Stimulated activated CD8-positive, alpha-beta memory T cell treated with anti-CD3 and anti-CD28 coated beads, Interleukin-15, amount 100 ng/mL, for 24 hours (primary cell): ENCODE measurements at places on chromosomes 1 and 21.

DNA sequence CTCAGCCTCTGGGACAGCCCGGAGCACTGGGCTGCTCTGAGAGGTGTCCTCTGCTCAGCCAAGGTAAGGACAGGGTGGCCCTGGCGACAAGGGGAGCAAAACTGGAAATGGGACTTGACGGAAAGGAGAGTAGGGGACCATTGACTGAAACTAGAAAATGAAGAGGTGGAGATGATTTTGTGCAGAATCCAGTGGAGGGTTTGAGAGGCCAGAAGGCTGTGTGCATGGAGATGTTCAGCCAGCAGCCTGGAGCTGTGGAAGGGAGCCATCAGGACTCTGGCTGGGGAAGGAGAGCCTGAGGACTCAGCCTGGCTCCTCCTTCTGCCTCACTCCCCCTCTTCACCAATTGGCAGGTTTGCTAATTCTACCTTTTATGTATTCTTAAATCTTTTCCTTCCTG, 114.2 kb downstream of the EDEM3 start:
- no peak for DNase-seq

GRCh38 chr1:61459345-61459744, 265.6 kb downstream of the TM2D1 start:
- no peak for DNase-seq

GRCh38 chr1:9746651-9747050, 77.1 kb downstream of the CLSTN1 start:
- DNase-seq = no peak

GRCh38 chr1:117166076-117166475, 44.5 kb upstream of the TRIM45 start:
- no peak for DNase-seq

- DNase-seq = no peak
Observed at GRCh38 chr1:212311836-212312497, 26.8 kb downstream of the PPP2R5A start.

DNA sequence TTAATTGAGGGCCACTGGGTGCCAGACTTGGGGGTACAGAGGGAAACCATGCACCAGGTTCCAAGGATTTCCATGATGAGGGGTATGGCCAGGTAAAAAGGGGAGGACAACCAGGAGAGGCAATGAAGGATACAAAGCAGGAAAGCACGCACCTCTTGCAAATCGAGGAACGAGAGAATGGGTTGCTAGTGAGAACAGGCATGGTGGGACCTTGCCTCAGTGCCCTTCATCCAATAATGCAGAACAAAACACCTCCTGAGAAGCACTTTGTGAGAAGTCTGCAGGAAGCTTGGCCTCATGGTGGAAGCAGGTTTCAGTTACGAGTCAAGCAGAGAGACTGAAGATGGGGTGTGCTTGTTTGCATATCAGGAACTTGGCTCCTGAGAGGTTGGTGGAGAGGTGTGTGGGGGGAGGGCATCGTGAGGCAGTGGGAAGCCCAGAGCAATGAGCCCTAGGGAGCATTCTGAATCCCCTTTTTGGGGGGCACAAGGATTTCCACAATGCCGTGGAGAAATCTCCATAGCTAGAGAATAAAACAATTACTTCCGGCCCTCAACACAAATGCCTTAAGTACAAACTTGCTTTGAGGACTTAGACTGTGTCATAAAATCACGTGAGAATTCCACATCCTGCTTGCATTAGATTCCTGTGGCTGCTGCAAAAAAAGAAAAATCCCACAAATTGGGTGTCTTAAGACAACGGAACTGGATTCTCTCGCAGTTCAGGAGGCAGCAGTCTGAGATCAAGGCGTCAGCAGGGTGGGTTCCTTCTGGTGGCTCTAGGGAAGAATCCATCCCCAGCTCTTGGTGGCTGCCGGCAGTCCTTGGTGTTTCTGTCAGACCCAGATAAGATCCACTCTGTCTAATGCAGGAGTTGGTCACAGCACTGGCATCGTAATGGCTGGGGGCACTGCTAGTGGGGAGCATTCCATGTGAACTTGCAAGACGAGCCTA, 54.9 kb upstream of the BACE2 start:
- no peak for DNase-seq

DNA sequence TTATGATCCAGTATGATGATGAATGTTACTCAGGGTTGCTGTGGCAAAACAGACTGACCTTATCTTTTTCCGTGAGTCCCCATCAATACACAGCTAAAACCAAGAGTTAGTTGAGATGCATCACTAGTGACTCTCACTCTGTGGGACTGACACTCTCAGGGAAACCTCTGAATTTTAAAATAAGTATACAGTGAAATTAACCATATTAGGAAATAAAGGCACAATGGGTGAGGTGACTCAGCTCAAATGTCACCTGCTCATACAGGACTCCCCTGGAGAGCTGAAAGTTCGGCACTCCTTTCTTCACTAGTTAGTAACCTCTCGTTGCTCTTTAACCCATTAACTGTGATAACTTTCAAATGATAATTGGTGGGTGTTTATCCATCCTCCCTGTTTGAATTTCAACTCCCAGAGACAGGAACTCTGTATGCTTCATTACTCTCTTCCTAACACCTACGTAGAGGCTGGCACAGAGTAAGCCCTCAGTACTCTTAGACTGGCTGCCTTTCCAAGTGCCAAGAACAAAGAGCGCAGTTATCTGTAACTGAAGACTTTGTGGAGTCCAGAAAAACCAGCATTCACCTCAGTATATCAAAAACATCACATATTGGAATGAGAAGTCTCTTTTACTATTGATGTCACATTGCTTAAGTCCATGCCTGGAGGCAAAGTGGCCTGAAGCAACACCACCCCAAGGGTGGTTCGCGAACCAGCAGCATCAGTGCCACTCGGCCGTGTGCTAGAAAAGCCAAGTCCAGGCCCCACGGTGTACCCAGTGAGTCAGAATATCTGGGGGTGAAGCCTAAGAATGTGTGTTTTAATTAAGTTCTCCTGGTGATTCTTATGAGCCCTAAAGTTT, 91.1 kb downstream of the NIBAN1 start:
- no peak for DNase-seq

DNA sequence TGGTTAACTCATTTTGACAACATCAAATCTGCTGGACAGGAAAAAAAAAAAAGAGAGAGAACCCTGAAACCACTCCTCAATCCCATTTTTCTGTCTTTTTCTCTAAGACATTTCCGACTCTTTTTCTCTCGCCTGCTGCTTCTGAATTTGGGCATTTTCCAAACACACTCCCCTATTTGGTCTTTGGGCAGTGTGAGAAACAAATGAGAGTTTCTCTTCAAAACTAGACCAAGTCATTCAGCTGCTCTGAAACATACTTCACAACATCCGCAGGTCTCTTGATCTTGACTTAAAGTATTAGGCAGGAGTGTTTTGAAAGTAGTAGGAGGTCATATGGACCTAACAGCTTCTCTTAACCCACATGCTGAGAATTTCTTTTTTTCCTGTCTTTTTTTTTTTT, 364.8 kb upstream of the ESRRG start:
- no peak for DNase-seq

DNA sequence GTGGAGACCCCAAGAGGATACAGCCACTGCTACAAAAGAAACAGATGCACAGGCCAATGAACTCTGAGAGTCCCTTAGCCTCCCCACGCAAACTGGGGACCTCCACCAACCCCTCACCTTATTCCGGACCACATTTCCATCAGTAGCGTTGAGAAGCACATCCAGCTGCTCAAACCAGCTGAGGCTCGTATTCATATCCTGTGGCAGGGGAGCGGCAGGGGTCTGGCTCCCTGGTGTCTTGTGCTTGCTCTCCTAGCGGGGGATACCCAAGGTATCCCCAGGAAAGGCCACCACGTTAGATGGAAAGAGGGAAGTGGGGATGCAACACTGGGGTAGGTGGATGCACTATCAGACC, 481 bp downstream of the CCDC163 start:
- no peak for DNase-seq

DNA sequence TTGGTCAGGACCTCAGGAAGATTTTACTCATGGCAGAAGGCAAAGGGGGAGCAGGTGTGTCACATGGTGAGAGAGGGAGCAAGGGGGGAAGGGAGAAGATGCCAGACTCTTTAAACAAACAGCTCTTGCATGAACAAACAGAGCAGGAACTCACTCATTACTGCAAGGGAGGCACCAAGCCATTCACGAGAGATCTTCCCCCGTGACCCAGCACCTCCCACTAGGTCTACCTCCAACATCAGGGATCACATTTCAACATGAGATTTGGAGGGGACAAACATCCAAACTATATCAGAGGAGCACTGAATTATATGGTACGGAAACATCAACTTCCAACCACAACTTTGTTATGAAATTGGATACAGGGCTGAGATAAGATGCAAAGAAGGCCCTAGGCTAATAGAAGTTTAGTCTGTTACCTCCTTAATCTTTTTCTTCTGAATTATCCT, 164.9 kb downstream of the ST6GALNAC3 start:
- DNase-seq = no peak

DNA sequence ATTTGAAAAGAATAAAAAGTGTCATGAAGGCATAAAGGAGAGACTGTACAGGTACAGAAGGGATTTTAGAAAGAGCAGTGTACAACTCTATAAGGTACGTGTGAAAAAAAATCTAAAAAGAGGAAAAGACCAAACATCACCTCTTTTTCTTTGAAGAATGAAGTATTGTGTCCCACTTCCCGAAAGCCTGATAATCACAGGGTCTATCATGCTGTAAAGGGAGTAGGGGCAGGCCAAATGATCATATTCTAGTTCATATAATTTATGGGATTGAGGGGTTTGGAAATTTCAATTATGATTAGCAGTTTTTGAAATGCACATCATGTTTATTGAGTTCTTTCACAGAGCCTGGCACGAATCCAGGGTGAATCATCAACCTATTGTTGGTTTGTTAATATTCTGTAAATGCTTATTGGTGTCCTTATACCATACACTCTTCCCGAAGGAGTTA, 910 bp upstream of the RERE start:
- DNase-seq = no peak

DNA sequence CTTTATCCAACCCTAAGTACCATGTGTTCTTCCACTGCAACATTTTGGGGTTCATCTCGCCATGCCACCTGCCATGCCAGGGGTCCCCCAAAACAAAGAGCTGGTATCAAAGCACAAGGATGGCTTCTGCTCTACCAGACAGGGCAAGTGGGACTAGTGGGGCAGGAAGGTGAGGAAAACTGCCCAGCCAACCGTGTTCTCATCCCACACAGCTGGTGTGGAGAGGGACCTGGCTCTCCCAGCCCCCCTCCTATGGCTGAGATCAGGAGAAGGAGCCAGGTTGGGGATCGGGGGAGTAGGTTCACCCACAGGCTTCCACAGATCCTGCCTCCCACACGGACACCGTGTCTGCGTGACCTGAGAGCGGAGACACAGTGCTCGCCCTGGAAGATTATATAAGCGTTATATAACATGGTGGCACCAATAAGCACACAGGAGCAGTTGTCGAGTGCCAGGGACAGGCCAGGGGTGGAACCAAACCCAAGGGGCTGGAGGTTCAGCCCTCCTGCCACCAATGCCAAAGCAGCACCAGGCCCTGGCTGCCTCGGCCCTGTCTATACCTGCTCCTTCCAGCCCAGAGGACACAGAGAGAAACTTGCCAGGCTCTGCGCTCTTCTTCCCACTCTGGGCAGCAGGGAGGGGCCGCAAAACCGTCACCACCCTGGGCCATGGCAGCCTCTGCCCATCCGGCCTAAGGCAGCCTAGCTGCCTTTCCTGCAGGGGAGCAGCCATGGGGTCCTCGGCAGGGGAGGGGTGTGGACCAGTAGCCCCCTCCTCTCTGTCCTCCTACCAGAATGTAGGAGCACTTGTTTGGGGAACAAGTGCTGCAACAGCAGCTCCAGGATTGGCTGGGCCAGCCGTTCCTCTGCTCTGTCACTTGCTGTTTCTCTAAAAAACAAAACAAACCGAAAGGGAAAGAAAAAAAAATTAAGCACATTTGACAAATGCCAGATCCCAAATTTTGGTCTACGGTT, 43.5 kb downstream of the CD34 start:
- no peak for DNase-seq

GRCh38 chr1:162412002-162412401, at the start of gene SH2D1B:
Gene SH2D1B (minus strand): TSS chr1:162412136. CDS start chr1:162412016, 120 bp downstream.
- DNase-seq = no peak

- no peak for DNase-seq
Observed at GRCh38 chr1:3061981-3062615, 6.9 kb upstream of the PRDM16 start.

- no peak for DNase-seq
Observed at GRCh38 chr21:42567861-42568260, 54.2 kb downstream of the SLC37A1 start.

GRCh38 chr1:116161877-116162390, 50.7 kb downstream of the MAB21L3 start:
- DNase-seq = no peak

GRCh38 chr21:26164311-26164710, 6.3 kb downstream of the APP start:
- DNase-seq = no peak

- no peak for DNase-seq
Observed at GRCh38 chr1:67760030-67760821, 73.0 kb downstream of the GNG12 start.

GRCh38 chr1:114116086-114116485, 37.6 kb downstream of the SYT6 start:
- DNase-seq = no peak

- DNase-seq = no peak
Observed at GRCh38 chr1:7249516-7249915, 464.3 kb downstream of the CAMTA1 start.

- DNase-seq = no peak
Observed at GRCh38 chr21:40512590-40512989, 334.4 kb downstream of the DSCAM start.
